ENCODE measurements at places on chromosomes 7 and 10. TPM values are rescaled to one million over a fixed set of nuclear protein-coding genes. Genes with fewer than 3 reads are reported as not detected.

The ZNF804B gene
- total RNA-seq: not detected

GRCh38 chr7:147857152-147858140 is 733.1 kb upstream of the C7orf33 start:
- H3K4me3 ChIP-seq: no peak overlapping the region
- DNase-seq: no peak
- H3K4me1 ChIP-seq: no peaks in the 10 kb centered on the region
- no peaks in the 10 kb centered on the region for H3K36me3 ChIP-seq
- H3K27me3 ChIP-seq: no peaks in the 10 kb centered on the region

- no peaks in the 10 kb centered on the region for H3K4me1 ChIP-seq
- no peak for DNase-seq
- H3K27ac ChIP-seq: no peak overlapping the region
- H3K4me3 ChIP-seq: no peak overlapping the region
These were observed 81.8 kb upstream of the SFMBT2 start for GRCh38 chr10:7492660-7493046.

The ZNHIT1 gene
- 107 TPM for total RNA-seq

The MYOZ1 gene
- total RNA-seq: 2.2 TPM

- H3K36me3 ChIP-seq: peaks cover under 1% of the 10 kb centered on the region
- H3K4me1 ChIP-seq: no peaks in the 10 kb centered on the region
- DNase-seq: peak; percentile 49
- peak overlapping the region; percentile 8 for H3K27ac ChIP-seq
These were observed 64.3 kb downstream of the EZH2 start for GRCh38 chr7:148819697-148820360.

The CAV2 gene
- 161 TPM for total RNA-seq

- H3K27me3 ChIP-seq: no peaks in the 10 kb centered on the region
- no peaks in the 10 kb centered on the region for H3K36me3 ChIP-seq
- no peak for DNase-seq
- H3K27ac ChIP-seq: no peak overlapping the region
- H3K4me3 ChIP-seq: no peak overlapping the region
These were observed 74.5 kb upstream of the SP4 start for GRCh38 chr7:21353388-21353780.

Data from astrocyte (in vitro differentiated cells and primary cell).